ENCODE measurements at places on chromosomes 1 and 21.

DNA sequence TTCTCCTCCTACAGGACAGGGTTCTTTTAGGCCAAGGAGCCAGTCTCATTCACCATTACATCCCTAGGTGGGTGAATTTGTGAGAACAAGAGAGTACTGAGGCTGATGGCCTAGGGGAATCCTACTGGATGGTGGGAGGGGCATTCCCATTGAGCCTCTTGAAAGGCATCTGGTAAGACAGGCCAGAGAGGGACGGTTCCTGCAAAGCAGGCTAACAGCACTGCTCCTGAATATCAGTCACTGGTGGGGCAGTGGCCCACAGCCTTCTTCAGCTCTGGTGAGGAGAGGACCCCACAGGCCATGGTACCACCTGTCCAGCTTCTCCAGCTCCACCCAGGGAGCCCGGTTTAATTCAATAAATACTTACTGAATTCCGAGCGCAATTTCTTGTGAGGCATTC is 125.9 kb upstream of the EDN2 start:
- peaks cover 7% of the 10 kb centered on the region for H3K36me3 ChIP-seq
- H3K27ac ChIP-seq, result no peak overlapping the region
- peaks cover 13% of the 10 kb centered on the region for H3K4me1 ChIP-seq
- DNase-seq, result no peak

GRCh38 chr1:1000357-1001056 is 610 bp upstream of the HES4 start:
- H3K27ac ChIP-seq, result no peak overlapping the region
- H3K27me3 ChIP-seq, result peaks cover 29% of the 10 kb centered on the region
- H3K4me3 ChIP-seq, result peak overlapping the region; percentile 75
- peak; percentile 66 for DNase-seq

DNA sequence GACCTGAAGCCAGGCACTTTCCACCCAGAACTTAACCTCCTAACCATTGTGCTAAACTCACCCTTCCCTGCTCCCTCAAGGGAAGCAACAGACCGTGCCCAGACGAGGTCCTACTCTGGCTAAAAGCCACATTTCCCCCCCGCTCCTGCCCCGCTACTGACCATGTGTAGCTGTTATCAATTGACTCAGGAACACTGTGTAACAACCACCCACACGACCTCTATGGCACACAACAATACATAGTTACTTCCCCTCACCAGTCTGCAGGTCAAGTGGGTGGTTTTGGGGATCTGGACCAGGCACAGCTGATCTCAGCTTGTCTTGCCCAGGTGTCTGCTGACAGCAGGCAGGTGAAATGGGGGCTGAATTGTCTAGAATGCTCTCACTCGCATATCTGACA is 40.1 kb downstream of the CAMK2N1 start:
- no peak for DNase-seq
- no peak overlapping the region for H3K27ac ChIP-seq
- H3K4me3 ChIP-seq, result no peak overlapping the region
- H3K4me1 ChIP-seq, result no peaks in the 10 kb centered on the region
- no peaks in the 10 kb centered on the region for H3K36me3 ChIP-seq

DNA sequence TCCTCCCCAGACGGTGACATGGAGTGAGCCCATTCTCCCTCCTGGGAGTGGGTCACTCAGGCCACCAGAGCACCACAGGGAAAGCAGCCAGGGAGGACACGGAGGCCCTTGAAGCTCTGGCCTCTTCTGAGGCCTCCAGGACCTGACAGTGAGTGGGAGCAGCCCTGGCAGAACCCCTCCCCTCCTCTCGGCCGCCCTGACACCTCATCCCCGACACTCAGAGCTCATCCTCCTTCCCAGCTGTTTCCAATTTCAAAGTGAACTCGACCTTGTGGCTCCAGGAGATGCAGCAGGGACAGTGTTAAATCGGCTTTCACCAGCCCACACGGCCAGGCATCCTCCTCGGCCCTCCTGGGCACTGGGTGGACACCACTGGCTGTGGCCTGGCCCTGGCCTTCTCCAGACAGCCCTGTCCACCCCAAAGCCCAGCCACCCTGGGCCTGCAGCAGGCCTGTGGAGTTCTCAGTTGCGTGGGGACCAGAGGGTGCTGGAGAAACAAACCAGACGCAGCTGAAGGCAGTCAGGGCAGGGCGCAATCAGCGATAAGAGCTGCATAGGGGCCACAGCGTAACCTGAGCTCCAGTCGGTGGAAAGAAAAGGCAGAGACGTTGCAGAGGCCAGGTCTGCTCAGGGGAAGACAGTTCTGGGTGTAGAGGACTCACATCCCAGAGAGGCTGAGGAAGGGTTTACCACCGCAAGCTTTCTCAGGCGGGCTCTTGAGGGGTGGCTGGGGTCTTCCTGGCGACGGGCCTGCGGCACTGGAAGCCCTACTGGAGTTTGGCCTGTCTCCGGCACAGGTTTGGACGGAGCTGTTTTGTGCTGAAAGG is 27.1 kb downstream of the FTCD start:
- H3K36me3 ChIP-seq, result no peaks in the 10 kb centered on the region
- H3K27me3 ChIP-seq, result no peaks in the 10 kb centered on the region
- H3K4me3 ChIP-seq, result no peak overlapping the region
- DNase-seq, result no peak
- no peak overlapping the region for H3K27ac ChIP-seq

DNA sequence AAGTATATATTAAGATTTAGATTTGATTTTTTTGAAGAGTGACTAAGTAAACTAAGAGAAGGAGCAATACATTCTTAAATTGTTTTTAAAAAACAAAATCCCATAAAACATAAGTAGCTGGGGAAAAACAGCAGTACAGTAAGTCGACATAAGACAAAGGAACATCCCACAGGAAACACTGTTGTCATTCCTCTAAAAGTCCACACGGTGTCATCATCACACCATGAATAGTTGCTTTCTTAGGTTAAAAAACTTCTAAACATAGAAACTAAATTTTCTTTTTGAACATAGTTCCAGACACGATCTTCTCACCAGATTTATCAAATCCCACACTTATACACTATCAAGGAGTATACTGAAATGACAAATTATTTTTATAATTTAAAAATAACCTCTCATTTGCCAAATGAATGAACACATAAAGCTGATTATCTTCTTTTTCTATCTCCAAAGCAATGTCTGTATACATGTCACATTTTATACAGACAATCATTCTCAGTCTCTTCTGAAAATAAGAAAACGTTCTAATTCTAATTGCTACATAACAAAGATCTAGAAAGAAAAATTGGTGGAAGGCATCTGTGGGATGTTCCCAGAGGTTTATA is 15.8 kb downstream of the ODF2L start:
- peaks cover 27% of the 10 kb centered on the region for H3K36me3 ChIP-seq
- H3K4me1 ChIP-seq, result peaks cover 8% of the 10 kb centered on the region
- no peak for DNase-seq
- H3K27ac ChIP-seq, result no peak overlapping the region

GRCh38 chr1:66374561-66375111 is 159.3 kb upstream of the SGIP1 start:
- peak overlapping the region; percentile 39 for H3K4me3 ChIP-seq
- peaks cover 94% of the 10 kb centered on the region for H3K4me1 ChIP-seq
- DNase-seq, result no peak
- peaks cover 36% of the 10 kb centered on the region for H3K36me3 ChIP-seq
- H3K27me3 ChIP-seq, result no peaks in the 10 kb centered on the region
- H3K27ac ChIP-seq, result peak overlapping the region; percentile 93

Data from activated B cell treated with CpG ODN at 0.5 μM for 24 hours (primary cell).